ENCODE measurements at places on chromosomes 5 and 9.

- DNase-seq, result no peak
These were observed 138.3 kb downstream of the CDK5RAP2 start for GRCh38 chr9:120441426-120442307.

GRCh38 chr5:96337048-96337781 lies 95.8 kb downstream of the PCSK1 start:
- no peak for DNase-seq

DNA sequence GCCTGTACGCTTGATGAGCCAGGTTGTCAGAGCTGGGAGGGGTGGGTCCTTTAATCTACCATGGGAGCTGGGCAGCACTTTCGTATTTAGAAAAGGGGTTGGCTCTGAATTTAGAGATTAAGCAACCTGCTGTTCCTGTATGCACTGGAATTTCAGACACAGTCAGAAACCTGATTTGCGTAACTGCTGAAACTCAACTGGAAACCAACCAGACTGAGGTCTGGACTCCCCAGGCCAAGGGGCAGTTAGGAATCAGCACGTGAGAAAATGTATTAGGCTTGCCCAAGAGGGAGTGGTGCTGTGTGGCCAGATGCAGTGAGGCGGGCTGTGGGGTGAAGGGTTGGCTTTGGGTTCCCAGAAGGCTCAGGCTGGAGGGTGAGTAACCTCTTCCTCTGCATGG lies 235.0 kb downstream of the GOLPH3 start:
- no peak for DNase-seq

- no peak for DNase-seq
These were observed 31.0 kb upstream of the RPS23 start for GRCh38 chr5:82309091-82309531.

GRCh38 chr9:37914154-37914551 lies 10.2 kb upstream of the SLC25A51 start:
- no peak for DNase-seq

DNA sequence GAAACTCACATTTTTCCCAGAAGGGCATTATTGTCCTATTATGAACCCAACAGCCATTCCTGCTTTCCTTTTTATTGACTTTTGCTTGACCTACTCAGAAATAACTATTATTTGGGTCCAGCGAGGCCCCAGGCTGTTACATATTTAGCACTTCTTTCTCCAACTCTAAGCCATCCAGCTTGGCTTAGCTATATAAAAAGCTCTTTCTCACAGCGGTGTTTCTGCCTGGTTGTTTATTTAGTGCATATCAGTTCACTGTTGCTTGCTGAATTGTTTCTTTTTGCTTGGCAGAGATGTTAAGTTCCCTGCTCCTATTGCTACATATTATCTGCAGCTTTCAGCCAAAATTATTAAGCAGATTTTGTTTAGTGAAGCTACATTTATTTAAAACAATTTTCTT lies 1156.8 kb upstream of the SEMA6A start:
- DNase-seq, result no peak

All from T-helper 17 cell (primary cell).